Natural killer cell (primary cell): ENCODE measurements at places on chromosomes 1 and 21. TPM values are rescaled to one million over a fixed set of nuclear protein-coding genes. Genes with fewer than 3 reads are reported as not detected.

DNA sequence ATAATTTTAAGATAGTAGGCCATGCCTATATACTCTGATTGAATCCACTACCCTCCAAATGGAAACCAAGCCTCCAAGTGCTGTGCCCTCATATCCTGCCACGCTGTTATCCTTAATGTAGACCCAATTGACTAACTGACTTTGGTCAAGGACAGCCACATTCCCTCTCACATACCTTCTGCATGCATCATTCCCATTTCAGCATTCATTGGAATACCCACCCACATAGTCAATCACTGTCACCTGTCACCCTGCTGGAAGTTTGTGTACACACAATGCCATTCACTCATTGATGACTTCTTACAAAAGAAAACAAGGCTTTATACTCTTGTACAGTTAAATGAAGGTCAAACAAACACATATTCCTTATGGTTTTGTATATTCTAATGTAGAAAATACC, 221.1 kb upstream of the PBX1 start:
- DNase-seq: no peak

- DNase-seq: no peak
Measured at GRCh38 chr1:22971611-22972405, 858 bp downstream of the LACTBL1 start.

GRCh38 chr1:29517251-29518086, 281.1 kb downstream of the PTPRU start:
- DNase-seq: no peak

- DNase-seq: no peak
Measured at GRCh38 chr1:200971428-200971903, 52.0 kb downstream of the KIF21B start.

GRCh38 chr1:228989992-228990827, 254.9 kb downstream of the RHOU start:
- DNase-seq: no peak

The SEC16B gene
- not detected for total RNA-seq
